ENCODE measurements at places on chromosomes 5 and 9.

GRCh38 chr5:64457846-64458245, 48.0 kb upstream of the RGS7BP start:
- no peak for DNase-seq

- peak; percentile 61 for DNase-seq
These were observed 727 bp downstream of the RHOBTB3 start for GRCh38 chr5:95731571-95732554.

- DNase-seq: peak; percentile 31
These were observed 148.2 kb downstream of the CAAP1 start for GRCh38 chr9:26744191-26744965.

- DNase-seq: no peak
These were observed 582.0 kb upstream of the TUSC1 start for GRCh38 chr9:26260238-26260637.

GRCh38 chr9:13689925-13690324, 410.4 kb upstream of the MPDZ start:
- no peak for DNase-seq

DNA sequence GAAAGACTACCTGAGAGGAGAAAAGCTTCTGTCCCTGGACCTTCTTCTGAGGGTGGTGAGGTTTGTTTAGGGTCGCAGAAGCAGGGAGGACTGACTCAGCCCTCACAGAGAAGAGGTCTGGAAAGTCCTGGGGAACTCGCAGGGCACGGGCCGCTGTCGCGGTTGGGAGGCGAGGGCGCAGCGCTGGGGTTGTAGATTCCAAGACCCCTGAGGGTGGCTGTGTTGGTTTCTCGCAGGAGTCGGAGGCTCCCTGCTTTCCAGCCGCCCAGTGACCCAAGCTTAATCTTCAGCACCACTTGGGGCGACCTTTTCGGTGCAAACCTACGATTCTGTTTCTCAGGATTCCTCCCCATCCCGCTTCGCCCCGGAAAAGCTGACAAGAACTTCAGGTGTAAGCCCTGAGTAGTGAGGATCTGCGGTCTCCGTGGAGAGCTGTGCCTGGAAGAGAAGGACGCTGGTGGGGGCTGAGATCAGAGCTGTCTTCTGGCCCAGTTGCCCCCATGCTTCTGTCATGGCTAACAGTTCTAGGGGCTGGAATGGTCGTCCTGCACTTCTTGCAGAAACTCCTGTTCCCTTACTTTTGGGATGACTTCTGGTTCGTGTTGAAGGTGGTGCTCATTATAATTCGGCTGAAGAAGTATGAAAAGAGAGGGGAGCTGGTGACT, 482 bp downstream of the SLC27A6 start:
- no peak for DNase-seq

GRCh38 chr9:14868418-14868771, 41.8 kb downstream of the FREM1 start:
- DNase-seq: no peak

GRCh38 chr5:42751044-42751443, 5.6 kb upstream of the CCDC152 start:
- peak; percentile 2 for DNase-seq

DNA sequence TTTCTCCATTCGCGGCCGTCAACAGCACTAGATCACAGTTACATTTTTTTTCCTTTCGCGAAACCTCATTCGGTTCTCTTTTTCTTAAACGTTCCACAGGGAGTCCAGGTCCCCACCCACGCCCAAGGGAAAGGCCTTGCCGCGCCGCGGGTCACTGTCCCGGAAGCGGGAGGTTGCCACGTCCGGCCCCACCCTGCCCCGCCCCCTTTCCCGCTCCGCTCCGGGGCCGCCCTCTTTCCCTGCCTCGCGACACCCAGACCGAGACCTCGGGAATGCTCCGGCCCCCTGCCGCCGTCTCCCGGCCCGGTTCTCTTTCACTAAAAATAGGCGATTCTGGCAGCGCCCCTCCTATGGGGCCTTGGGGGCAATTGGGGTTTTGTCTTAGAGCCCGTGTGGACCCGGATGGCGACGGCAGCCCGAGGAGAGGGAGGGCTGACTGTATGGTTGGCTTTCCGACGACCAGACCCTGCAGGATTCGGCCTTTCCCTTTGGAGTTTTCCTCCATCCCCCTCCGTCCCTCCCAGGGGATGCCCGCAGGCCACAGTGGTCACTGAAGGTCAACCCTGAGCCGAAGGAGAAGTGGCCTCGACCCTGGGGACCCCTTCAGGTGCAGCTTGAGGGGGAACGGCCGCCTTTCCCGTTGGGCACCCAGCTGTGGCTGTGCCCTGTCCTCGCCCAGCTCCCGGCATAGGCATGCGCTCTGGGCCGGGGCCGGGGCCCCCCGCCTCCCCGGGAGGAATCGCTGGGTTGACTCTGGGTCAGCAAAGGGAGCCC, 2.8 kb upstream of the RACK1 start:
- peak; percentile 84 for DNase-seq

- DNase-seq: peak; percentile 50
These were observed 185.9 kb downstream of the ERCC6L2 start for GRCh38 chr9:96061293-96061987.

- DNase-seq: peak; percentile 21
These were observed 1.3 kb upstream of the TBC1D2 start for GRCh38 chr9:98256756-98257155.

DNA sequence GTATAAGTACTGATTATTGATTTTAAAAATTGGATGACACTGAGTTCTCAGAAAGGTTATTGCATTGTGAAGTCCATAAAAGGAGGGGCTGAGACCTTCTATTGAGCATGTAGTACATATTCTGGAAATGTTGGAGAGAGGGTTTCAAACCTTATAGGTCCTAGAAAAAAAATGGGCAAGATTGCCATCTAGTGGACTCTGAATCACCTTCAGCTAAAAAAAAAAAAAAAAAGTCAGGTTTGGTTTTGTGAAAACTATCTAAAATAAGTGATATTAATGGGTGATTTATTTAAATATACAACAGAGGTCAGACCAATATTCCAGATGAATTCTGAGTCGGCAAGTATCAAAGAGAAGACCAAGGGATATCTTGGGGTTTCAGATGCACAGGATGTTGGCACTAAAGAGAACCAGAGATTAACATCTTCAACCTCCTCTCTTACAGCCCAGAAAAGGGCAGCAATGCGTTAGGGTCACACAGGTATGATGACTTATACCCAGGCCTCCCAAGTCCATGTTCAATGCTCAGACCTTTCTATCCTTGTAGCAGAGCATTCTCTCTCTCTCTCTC, 109.8 kb upstream of the NMUR2 start:
- DNase-seq: peak; percentile 67

GRCh38 chr9:92538541-92538940, 2.8 kb upstream of the ECM2 start:
- no peak for DNase-seq

- DNase-seq: no peak
These were observed 182.7 kb upstream of the PPP1R26 start for GRCh38 chr9:135296735-135297455.

GRCh38 chr5:140594169-140594568, 29.5 kb downstream of the SLC35A4 start:
- DNase-seq: no peak

DNA sequence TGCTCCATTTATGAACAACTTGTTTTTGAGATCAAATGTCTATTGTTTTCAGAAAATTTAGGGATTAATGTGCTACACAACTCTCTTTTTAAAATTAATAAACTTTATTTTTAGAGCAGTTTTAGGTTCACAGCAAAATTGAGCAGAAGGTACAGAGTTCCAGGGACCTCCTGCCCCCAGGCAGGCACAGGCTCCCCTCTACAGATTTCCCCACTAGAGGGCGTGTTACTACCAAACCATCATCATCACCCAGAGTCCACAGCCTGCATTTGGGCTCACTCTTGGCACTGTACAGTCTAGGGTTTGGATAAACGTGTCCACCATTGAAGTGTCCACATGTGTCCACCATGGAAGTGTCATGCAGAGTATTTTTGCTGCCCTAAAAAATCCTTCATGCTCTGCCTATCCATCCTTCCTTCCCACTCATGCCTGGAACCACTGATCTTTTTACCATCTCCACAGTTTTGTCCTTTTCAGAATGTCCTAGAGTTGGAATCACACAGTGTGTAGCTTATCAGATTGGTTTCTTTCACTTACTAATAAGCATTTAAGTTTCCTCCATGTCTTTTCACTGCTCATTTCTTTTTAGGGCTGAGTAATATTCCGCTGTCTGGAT, 61.7 kb downstream of the MRPL36 start:
- DNase-seq: peak; percentile 54

DNA sequence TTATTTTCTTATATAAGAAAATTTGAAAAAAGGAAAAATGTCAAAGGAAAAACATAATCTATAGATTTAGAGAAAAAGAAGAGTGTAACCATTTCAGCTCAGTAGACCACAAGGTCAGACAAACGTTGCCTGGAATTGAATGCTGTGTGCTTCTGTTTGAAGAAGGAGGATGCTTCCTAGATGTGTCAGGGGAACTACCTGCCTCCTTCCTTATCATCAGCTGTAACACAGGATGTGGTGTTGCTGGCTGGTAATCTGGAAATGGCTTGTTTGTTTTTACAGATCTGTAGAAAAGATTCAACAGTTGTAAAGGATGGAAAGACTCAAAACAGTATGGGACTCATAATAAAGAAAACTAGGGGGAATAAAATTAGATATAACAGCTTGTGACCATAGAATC, 160.7 kb upstream of the MEF2C start:
- DNase-seq: no peak

DNA sequence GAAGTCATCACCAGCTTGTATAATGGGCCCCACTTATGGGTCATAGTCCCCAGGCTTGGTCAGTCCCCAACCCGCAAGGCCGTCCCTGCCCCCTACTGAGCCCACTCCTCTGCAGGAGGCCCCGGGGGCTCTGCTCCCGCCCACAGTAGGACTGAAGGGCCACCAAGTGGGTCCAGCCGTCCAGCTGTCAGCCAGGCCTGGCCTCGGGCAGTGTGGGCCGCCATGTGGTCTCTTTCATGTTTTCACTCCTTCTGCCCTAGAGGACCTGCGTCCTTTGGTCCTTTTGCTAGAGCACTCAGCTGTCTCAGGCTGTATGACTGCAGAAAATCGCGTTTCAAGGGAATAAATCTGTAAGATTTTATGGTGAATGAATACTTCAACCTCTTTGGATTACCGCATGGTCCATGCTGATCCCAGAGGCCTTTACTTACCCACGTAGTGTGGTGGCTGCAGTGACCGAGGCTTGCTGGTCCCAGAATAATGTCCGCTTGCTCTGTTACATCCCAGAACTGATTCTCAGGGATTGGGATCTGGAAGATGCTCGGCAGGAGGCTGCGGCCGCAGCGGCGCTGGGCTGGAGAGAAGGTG, 105.7 kb upstream of the FAM120A start:
- peak; percentile 27 for DNase-seq

DNA sequence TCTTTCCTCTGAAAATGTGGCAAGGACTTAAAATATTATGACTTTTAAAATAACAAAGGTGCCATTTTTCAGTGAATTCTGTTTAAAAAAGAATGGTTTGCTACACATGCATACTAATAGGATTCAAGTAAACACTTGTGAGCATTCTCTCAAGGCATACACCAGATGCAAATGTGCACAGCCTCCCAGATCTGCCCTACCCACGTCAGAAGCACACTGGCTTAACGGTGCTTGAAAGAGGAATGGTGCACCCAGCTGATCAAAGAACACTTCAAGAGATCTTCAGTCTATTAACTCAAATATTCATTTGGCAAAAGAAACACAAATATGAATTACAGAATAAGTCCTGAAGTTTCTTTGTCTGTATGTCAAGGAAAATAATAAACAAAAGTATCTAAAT, 15.8 kb downstream of the GABRB2 start:
- DNase-seq: peak; percentile 27

DNA sequence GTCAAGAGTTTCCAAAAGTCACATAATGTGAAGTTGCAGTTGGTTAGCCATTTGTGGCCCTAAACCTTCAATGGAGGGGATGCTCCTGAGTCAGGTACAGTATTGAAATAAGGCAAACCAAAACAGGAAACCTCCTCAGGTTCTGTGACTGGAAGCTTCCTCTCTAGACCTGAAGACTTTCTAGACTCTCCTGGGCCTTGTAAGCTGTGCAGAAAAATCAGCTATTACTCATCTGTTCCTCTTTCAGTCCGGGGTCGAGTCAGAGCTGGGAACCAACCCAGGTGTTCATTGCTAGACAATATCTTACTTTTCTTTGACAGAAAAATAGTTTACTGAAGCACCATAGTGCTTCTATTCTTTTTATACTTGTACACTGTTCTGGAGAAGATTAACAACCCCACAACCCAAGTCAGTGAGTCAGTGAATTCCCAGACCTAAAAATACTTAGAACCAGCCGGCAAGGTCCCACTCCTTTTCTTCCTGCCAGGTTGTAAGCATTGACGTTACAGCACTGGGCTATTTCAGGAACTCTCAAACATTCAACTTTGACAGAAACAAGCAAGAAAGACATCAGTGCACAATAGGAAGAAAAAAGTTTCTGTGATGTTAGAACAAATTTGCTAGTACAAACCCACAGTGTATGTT, 47.3 kb downstream of the FSTL4 start:
- no peak for DNase-seq

DNA sequence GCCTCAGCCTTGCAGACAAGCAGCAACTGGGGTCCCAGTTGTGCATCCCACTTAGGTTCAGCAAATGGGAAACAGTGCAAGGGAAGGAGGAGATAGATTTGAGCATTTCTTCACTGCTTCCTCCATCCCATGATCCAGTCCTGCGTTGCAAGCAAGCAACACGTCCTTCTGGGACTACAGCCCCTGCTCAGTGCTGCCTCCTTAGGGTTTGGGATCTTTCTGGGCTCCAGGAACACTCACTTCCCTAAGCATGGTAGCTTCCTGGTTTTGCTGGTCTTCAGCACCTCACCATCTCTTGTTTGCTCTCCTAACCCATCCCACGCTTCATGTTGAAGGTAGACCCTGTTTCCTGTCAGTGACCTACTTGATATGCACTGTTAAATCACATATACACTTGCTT, 444.7 kb downstream of the MED10 start:
- no peak for DNase-seq

DNA sequence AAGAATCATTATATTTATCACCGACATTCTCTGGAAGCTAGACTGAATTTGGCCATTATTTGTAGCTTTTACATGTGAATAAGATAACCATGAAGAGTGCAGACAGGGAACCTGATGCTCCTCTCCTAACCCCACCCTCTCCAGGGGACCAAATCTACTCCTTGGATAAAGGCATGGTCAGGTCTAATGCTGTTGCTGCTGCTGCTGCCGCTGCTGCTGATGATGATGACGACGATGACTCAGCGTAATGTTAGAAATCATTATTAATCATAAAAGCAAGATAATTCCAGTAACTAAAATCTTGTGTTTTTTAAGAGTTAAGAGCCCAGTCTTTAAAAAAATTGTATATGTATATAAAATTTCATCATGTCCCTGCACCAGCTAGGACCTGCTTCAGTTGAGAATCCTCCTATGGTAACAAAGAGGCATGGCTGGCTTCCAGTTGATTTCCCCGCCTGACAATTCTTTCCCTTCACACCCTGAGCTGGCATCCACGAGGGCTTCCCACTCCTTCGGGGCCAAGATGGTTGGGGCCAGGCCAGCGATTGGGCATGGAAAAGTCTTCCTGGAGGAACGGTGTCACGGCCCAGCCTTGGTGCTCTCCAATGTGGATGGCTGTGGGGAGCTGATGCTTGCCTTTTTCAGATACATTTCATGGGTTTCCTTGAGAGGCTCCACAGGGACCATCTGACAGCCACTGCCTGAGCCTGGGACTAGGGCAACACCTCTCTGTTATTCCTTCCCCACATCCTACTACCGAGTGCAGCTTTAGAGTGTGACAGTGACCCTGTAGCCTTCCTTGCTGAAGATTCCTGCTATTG, 400.0 kb downstream of the CTNND2 start:
- DNase-seq: no peak

GRCh38 chr5:181054871-181055459, 14.9 kb downstream of the BTNL9 start:
- DNase-seq: peak; percentile 40

All from neural progenitor cell (in vitro differentiated cells).